ENCODE measurements at places on chromosomes 16 and 17.

DNA sequence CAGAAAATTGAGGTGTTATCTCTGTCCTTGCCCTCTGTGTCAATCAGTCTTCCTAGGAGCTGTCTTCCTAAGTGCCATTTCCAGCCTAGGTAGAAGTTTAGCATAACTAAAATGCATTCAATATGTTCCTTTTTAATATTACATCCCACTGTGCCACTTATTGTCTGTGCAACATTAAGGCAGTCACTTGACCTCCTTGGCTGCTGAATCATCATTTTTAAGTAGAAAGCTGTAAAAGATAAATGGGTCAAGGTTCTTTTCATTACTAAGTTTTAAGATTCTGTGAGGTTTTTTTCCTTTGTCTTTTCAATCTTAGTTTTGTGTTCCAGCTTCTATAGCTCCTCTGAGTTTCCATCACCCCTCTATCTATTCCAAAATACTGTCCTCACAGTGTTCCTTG is 371.9 kb upstream of the SOX9 start:
- no peak for DNase-seq

DNA sequence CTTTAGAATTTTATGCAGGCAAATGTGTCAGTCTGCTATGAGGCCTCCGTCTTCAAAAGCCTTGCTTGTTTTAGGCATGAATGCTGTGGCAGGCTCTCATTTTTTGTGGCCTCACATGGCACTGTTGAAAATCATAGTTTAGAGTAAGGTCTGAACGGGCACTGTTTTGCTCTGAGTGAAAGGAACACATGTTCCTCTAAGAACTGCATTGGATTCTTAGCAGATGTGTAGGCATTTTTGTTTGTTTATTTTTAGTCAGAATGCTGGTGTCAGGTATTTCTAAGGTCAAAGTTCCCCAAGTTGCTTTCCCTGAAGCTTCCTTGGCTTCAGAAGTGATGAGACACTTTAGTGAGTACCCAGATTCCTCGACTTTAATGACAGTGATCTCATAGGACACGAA is 173.7 kb downstream of the HS3ST3B1 start:
- DNase-seq = no peak

GRCh38 chr16:4139968-4140367 is 23.7 kb upstream of the ADCY9 start:
- DNase-seq = no peak

DNA sequence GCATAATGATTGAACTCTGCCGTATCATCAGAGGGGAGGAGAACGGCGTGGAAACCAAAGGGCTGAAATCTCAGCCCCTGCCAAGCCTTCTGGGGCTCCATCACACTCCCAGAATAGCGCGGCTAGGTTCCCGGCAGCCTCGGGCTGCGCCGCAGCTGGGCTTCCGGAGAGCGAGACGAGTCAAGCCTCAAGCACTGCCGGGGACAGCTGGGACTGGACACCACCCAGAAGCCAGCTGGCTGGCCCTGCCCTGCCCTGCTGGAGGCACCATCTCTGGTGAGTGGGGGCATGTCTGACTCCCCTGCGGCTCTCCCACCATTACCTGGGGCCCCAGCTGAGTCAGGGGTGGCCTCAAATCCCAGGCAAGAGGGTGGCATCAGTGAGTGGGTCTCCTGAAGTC is 7.2 kb upstream of the GPRC5C start:
- no peak for DNase-seq

GRCh38 chr16:48892893-48893292 is 282.9 kb upstream of the N4BP1 start:
- no peak for DNase-seq

DNA sequence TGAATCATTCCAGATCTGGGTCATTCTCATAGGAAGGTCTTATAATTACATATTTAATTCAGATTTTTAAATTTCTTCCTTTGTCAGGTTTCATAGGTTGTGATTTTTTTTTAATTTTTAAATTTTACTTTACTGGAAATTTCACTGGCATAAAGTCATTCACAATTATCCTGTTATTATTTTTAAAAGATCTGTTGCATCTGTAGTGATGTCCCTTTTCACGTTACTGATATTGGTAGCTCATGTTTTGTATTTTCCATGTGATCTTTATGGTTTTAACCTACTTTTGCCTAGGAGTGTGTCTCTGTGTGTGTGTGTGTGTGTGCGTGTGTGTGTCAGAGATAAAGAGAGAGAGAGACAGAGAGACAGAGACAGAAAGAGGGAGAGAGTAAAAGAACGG is 216.6 kb upstream of the KCNJ16 start:
- no peak for DNase-seq

- no peak for DNase-seq
These were observed 23.0 kb upstream of the IL21R start for GRCh38 chr16:27378871-27379481.

DNA sequence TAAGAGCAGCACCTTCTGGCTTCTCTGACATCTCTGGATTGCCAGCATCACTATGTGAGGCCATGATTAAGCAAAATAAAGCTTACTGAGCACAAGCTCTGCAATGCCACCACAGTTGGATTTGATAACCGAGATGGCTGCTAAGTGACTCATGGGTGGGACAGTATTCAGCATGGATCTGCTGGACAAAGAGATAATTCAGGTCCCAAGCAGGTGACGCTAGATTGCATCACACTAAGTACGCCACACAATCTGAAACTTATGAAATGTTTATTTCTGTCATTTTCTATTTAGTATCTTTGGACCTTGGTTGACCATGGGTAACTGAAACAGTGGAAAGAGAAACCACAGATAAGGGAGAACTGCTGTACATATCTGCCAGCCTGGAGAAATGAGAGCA is 27.4 kb downstream of the CDRT15 start:
- no peak for DNase-seq
